EH (cell line): ENCODE measurements at places on chromosomes 6 and 20.

DNA sequence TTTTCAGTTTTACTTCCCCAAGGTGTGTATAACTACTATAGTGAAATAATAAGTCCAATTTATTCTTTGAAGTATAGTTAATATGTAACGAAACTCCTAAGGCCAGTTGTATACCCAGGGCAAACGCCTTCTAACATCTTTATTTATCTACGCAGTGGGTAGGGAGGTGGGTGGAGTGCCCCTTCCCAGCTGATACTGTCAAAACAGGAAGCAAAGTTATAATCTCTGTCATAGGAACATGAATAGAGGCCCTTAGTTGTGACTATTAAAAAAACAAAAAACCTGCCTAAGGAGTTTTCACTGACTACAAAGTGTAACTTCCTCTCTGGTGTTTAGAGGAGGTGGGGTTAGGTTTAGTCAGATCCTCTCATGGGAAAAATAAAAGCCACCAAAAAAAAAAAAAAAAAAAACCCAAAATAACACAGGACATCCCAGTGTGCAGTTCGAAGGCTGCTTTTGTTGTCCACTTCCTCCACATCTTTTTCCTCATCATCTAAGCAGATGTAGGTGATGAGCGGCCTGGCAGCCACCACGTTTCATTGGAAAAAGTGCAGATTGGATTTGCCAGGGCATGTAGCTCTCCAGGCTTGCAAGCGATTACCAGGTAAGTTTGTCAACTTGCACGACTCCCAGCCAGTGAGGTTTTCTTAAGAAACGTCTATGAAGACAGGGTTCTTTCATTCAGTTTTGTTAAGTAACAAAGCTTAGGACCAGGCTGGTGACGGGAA is 58.7 kb downstream of the UTRN start:
- no peak for DNase-seq

GRCh38 chr6:71388856-71389527 is 100.4 kb downstream of the OGFRL1 start:
- DNase-seq: no peak

DNA sequence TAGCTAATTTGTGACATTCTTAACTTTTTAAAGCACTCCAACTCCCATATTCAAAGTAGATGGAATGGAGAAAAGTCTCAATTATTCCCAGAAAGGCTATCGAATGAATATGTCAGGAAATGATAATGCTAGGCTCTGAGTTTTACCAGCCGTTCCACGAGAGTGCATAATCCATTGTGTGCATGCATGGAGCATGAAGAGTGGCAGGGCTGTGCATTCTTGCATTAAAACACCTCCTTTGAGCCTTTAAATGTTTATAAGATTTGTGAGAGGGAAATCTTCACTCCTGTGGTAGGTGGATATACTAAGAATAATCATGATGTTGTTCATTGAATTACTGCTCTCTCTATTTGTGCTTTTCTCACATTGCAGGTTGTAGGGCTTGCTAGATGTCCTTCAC is 178.3 kb downstream of the CARMIL1 start:
- DNase-seq: no peak

- peak; percentile 16 for DNase-seq
These were observed 333.3 kb upstream of the ZFP64 start for GRCh38 chr20:52524861-52525260.

GRCh38 chr6:159557031-159557430 is 136.0 kb downstream of the SOD2 start:
- DNase-seq: no peak

GRCh38 chr20:37946946-37947345 is 44.0 kb downstream of the VSTM2L start:
- DNase-seq: no peak

DNA sequence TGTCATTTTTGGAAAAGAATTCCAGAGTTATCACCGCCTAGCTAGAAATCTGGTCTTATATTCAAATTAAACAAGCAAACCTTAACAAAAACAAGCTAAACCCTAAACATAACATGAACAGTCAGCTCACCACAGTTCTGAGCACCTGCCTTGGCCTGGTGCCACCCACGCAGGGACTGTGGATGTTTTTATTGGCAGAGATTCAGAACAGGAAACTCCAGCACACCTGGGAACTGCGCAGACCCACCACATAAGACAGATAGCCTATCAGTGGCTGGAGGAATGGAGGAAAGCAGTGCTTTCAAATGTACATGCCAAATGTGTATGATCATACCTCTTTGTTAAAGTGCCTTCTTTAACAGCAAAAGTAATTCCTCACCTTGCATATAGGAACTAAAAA is 8.9 kb downstream of the SLC16A10 start:
- no peak for DNase-seq

DNA sequence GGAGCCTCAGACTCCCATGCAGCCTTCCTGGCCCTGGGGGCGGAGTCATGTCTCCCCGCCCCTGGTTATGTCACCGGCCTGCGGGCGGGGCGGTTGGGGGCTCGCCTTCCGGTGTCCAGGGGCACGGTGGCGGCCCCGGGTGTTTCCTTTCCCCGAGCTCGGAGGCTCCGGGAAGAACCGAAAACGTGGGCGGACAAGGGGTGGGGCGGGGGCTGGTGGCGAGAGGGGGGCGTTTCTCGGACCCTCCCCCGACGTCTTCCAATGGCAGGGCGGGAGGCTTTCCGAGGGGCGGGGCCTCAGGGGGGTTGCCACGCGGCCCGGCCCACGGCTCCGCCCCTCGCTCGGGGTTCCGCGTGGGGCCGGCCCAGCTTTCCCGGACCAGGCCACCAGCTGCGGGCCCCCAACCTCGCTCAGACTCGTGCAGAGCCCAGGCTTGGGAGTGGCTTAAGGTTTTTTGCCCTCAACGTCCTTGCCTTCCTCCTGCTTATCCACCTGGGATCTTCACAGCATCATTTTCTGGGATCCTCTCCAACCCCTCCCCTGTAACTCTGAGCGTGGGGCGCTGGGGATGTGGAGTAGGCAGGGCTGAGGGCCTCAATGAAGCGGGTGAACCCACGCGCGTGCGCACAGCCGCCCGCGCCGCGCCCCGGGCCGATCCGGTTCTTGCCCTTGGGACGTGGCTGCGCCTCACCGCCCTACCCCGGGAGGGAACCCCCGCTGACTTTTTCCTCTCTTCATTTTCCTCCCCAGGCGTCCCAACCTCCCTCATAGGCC is 2.1 kb upstream of the NRN1 start:
- DNase-seq: peak; percentile 65

- DNase-seq: no peak
These were observed 955.6 kb downstream of the TBC1D32 start for GRCh38 chr6:120378582-120379220.

DNA sequence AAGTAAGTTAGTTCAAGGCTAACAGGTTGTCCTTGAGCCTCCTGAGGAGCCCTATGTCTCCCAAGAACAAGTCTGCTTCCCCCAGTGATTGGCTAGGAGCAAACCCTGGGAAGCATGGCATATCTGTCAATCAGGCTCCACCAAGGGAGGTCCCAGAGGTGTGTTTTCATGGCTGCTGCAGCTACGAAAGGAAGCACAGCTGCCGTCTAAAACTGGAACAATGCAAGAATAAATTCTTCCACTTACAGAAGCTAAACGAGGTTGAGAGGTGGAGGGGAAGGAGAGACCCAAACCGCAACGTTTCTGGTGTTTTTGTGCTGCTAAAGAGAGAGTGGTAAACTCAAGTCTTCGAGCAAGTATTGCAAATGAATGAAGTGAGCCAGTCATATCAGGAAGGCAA is 4.9 kb upstream of the PTGIS start:
- no peak for DNase-seq

DNA sequence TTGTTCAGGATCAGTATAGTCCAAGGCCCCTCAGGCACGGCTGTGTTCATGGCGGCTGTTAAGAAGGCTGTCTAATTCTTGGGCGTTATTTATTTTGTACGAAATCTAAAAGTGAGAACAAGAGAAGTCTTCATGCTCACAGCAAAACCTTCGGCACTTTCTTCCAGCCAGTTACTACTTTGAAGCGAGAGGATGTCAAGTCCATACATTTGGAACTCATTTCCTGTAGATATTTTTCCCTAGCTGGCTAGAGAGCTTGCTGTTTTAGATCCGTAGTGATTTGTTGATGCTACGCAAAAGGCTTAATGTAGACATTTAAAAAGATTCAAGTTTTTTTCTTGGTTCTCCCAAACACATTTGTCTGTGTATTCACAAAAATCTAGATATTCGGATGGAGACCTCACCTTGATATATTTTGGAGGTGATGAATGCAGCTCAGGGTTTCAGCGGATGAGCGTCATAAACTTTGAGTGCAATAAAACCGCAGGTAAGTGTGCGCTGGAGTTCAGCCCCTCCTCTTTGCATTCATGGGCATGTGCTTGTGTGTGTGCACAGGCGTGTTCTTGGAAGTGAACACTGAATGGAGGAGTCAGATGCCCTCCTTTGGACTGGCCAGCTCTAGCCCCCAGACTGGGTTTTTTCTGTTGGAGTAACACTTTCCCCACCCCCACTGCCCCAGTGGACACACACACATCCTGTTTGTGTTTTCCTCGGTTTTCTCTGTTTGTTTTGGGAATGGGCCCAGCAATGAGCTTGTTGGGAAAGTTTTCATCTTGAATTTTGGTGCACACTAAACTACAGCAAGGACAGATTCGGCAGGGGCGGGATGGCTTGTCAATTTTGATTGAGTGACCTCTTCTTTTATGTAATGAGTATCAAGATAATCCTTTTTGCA is 65.4 kb downstream of the IGF2R start:
- peak; percentile 12 for DNase-seq

- DNase-seq: no peak
These were observed 47.1 kb upstream of the NXT1 start for GRCh38 chr20:23303325-23304102.

GRCh38 chr20:47669152-47669425 is 116.2 kb downstream of the SULF2 start:
- DNase-seq: no peak

DNA sequence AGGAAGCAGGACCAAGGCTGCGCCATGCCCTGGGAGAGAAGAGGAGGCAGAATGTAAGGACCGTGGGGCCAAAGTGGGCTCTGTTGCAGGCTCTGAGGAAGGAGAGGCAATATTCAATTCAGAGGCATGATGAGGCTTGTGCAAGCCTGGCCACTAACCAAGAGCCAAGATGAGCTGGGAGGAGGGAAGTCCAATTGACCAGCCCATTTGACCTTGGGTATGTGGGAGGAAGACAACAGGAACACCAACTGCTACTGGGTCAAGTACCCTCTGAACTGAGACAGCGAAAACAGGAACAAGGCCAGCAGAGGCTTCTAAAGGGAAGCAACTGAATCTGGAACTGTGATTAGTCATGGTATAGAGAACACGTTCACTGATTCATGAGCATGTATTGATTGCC is 779.6 kb downstream of the MAFB start:
- DNase-seq: no peak

GRCh38 chr6:159042003-159042825 is 2.6 kb downstream of the TAGAP start:
- DNase-seq: peak; percentile 43

DNA sequence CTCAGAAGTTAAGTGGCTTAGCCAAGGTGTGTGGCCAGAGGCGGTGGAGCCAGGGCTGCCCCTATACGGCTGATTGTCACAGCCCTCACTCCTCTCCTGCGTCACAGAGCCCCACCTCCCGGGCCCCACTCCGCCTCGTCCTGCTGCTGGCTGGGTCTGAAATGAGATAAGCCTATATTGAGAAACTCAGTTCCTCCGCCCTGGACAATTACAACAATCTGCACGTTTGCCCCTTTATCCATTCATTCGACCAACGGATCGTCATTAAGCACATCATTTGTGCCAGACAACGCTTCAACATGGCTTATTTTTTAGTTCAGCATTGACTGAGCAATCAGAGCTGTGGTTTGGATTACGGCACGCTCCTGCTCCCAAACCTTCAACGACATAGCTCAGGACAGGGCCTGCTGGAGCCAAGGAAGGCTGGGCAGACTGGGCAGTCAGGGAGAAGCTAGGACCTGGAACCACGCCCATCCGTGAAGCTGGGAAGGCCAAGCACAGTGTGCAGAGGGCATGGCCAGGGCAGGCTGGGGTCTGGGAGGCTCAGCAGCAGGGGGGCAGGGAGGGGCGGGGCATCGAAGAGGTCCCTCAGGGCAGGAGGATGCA is 16.6 kb upstream of the EZR start:
- no peak for DNase-seq

- no peak for DNase-seq
These were observed 532.5 kb downstream of the KIF16B start for GRCh38 chr20:16040742-16041141.

DNA sequence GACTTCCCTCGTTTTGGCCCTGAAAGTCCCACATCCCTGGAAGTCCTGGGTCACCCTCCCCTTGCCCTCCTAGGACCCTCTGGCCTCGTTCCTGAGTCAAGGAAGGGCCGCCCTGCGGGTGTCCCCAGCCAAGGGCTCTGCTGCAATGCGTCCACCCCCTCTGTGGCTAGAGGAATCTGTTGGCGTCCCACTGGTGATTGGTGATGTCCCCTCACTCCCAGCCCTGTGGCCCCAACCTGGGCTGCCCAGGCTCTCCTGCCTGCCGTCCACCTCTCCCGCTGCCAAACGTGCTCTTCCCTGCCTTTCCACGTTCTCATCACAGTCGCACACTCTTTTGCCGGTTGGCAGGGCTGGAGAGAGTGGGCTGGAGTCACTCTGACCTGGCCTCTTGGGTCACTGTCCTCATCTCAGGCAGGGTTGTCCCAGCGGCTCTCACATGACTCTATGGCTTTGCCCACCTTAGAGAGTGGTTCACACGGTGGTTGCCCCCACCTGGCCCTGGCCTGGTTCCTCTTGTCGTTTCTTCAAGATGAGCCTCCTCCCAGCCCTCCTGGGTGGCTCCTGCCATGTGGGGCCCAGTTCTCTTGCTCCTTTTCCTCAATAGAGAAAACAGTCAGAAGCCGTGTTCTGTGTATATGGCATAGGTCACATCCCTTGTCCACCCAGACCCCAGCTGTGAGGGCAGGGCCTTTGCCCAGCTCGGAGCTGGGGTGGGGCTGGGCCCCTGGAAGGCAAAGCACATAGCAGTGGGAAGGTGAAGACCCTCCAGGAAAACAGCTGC is 100.9 kb downstream of the TMEM242 start:
- DNase-seq: no peak

DNA sequence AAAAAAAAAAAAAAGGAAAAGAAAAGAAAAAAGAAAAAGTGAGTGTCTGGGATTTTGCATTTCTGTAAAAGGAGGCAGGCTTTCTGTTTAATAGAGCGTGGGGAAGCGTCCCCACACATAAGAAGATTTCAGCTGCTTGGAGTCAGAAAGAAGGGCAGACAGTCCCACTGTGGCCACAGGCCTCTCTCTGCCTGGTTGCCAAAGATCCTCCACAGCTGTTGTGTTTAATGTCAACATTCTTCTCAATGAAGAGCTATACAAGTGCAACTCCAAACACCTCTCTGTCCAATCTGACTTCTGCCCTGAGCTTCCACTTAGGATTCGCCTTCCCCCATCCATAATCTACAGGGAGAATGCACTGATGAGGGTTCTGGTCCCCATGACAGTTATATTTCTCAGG is 64.3 kb upstream of the MLN start:
- DNase-seq: no peak

GRCh38 chr6:105204331-105204730 is 24.5 kb upstream of the POPDC3 start:
- peak; percentile 33 for DNase-seq
